ENCODE measurements at places on chromosomes 3 and 15.

- H3K4me3 ChIP-seq = no peak overlapping the region
- no peaks in the 10 kb centered on the region for H3K4me1 ChIP-seq
- peaks cover 10% of the 10 kb centered on the region for H3K36me3 ChIP-seq
- H3K27ac ChIP-seq = no peak overlapping the region
- DNase-seq = no peak
- no peaks in the 10 kb centered on the region for H3K27me3 ChIP-seq
Observed at GRCh38 chr15:89184357-89184756, 37.0 kb downstream of the RLBP1 start.

- no peak overlapping the region for H3K27ac ChIP-seq
- H3K4me3 ChIP-seq = no peak overlapping the region
- no peaks in the 10 kb centered on the region for H3K27me3 ChIP-seq
- DNase-seq = peak; percentile 19
- H3K36me3 ChIP-seq = no peaks in the 10 kb centered on the region
- H3K4me1 ChIP-seq = 0 out of 2 replicates have a peak, but pooled peaks cover 3% of the 10 kb centered on the region
Observed at GRCh38 chr3:13570391-13571194, 21.7 kb downstream of the FBLN2 start.

- no peaks in the 10 kb centered on the region for H3K4me1 ChIP-seq
- DNase-seq = peak; percentile 72
- no peak overlapping the region for H3K4me3 ChIP-seq
Observed at GRCh38 chr3:69532547-69533224, 146.8 kb upstream of the FRMD4B start.

- H3K4me3 ChIP-seq = no peak overlapping the region
- peaks cover 17% of the 10 kb centered on the region for H3K27me3 ChIP-seq
- DNase-seq = no peak
Observed at GRCh38 chr15:57589754-57590153, 1.9 kb upstream of the MYZAP start.
